ENCODE measurements at places on chromosomes 1 and 21.

DNA sequence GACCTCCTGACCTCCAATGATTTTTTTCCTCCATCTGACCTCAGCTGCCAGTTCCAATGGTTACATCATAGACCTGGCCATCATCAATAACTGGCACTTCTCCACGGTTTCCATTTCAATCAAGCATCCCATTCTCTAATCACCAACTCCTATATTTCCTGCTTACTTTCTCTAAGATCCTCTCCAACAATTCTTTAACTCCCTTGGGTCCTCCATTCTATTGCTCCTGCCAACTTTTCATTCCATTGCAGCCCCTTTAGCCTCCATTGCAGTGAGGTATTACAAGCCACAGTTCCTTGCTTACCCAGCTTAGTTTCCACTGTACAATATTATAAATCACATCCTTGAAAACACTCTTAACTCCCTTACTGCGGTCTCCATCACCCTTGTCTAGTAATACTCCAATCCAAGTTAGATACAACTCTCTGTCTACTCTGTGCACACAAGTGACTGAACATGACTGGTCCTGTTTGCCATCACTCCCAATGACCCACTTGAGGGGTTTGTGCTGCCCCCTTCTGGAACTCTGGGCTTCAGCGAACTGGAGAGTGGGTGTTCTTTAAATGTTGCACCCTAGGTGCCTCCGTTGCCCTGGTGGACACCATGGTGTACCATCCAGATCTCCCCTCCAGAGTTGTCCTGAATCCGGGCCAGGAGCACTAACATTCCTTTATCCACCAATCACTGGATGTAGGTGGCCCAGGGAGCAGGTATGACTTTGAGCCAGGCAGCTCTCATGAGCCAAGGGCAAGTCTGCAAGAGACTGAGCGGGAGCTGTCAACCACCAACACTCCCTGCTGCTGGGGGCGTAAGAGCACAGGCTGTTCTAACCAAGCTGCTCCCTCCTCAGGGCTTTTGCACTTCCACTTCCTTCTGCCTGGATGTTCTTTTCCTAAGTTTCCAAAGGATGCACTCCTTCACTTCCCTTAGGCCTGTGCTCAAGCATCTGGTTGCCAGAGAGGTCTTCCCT, 3.7 kb upstream of the FNDC7 start:
- DNase-seq: no peak

GRCh38 chr1:110626889-110627288, 20.7 kb upstream of the KCNA2 start:
- no peak for DNase-seq

DNA sequence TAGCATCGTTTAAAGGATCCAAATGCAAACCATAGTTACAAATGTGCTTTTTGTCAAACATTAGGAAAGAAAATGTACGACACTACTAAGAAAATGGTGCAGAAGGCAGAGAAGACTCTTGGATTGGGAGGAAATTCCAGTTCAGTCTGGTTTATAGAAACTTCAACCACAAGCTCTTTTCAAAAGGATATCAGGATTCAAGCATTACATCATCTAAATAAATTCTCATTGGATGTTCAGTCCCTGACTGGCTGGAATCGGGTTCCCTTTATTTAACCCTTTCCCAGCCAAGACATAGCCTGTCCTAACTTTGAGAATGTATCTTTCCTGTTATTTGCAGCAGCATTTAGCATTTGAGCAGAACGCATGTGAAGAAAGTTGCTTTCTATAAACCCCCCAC, 184.6 kb downstream of the LMO4 start:
- no peak for DNase-seq

DNA sequence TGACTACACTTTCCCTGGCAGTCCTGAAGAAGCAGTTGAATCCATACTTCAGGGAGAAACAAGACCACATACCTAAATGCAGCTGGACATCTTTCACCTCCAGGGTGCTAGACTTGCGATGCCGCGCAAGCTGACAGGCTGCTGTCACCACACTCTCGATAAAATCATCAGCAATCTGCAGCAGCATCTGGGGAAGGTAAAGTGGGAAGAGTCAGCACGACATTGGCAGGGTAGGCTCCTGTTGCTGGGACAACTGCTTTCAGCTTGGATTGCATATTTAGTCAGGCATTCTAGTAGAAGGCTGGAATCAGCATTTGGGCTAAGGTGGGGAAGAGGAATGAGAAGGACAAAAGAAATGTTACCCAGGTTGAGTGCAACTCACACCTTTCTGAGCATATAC, 21.1 kb downstream of the RAB42 start:
- no peak for DNase-seq

DNA sequence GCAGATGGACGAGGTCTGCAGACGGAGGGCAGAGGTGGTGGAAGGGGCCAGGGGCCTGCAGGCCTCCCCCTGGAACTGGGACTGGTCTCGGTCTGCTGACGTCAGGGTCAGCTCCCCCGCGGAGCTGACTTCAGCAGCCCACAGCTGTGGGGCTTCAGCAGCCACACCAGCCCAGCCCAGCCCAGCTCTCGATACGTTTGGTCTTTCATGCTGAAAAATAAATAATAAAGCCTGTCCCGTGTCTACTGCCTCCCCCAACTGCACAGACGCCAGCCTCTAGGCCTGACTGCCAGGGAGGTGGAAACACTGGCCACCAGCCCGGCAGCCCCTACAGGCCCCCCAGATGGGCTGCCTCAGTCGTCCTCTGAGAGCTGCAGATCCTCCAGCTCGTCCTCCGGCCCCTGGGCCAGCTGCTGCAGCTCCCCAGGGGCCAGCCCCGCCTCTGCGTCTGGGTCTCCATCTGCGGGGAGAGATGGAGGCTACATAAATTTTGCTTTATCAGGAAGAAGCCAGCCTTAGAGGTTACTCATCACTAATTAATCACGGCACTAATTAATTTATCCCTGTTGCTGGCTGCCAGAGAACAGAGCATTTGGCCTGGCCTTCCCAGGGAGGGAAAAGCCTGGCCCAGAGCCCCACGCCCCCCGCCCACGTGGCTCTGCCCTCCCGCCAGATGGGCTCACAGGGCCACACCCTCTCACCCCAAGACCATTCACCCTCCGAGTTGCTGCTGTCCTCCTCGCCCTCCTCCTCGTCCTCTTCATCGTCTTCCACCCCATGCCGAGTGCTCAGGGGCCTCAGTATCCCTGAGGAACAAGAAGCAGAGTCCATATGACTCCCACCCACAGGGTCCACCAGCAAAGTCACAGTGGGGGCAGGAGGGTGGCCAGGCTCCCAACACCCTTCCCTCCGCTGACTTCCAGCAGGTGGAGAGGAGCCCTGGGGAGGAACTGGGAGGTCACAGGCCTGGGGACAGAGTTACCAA, 14.4 kb downstream of the NOC2L start:
- no peak for DNase-seq

GRCh38 chr1:113226148-113226547, 153.2 kb downstream of the LRIG2 start:
- no peak for DNase-seq

DNA sequence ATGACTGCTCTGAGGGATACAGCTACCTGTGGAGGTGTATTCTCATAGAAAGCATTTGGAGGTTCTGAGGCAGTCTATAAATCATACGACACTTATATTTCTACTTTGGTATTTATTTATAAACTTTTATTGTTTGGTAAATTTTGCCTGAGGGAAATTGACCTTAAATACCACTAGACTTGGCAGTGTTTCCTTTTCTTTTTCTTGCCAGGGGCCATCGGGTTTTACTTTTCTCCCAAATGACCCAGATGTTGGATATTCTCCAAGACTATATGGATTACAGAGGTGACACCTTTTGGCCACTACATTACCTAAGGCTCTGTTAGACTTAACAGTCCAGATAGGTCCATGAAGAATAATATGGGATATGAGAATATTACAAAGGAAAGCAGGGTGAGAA, 28.2 kb downstream of the CHD1L start:
- DNase-seq: no peak

GRCh38 chr21:31265366-31266013, 78.6 kb downstream of the TIAM1 start:
- DNase-seq: no peak

DNA sequence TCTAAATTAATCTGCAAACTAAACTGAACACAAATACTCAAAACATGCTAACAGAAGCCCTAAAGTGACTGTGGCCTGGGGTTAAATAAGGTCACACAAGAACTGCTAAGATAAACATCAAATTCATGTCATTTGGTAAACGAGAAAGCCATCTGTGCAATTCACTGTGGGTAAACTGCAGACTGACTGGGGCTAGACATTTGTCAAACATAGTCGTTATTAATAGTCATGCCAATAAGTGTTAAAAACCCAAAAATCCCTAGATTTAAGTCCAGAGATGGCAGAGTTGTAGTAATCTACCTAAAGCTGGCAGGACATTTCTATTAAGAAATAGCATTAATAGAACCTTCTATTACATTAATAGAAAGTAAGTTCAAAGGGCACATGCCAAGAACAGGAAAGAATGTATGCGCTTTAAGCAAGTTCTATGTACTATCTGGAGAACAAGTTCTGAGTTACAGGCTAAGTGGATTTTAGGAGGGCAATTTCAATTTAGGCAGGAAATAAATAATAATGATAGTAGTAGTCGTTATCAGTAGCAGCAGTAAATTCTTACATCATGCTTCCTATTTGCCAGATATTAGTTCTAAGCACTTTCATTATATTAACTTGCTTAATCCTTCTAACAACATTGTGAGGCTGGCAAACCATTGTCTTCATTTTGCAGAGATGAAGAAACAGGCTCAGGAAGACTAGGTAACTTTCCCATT, 8.6 kb downstream of the EDEM3 start:
- DNase-seq: no peak

Measured in osteoblast (primary cell).